ENCODE measurements at places on chromosomes 11 and 22.

DNA sequence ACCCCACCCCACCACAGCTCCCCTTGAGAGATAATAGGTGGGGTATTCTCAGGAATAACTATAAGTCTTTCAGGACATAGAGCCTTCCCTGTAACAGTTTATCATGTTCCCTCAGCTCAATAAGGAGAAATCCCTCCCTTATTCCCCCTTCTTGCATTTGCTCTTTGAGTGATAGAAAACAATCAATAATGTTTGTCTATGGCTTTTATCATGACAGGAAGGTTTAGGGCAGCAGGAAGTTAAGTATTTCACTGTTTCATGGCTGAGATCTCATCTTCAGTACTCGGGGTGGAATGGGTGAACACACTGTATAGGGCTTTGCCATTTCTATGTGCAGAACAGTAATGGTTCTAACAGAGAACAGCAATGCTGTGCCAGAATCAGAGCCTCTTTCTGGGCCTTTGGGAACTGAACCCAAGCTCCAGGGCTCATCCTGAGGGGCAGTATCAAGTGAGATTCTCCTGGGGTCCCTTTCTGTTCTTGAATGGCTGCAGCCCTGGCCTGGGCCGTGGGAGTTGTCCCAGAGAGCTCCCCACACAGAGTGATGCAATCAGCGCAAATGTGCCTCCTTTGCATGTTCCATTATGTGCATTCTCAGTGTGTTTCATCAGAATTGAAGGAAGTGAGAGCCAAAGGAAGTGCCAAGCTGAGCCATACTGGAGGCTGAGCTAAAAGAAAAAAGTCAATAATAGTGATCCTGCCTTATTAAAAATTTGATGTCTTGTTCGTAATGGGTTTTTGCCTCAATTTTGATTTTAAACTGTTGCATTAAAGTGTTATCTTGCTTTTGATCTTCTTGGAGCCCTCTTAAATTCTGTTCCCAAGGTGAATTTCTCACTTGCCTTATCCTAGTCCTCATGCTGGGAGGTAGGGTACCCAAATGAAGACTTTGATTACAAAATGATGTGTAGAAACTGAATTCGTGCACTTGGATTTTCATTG, 2.9 kb upstream of the CYP2R1 start:
- no peak for DNase-seq

DNA sequence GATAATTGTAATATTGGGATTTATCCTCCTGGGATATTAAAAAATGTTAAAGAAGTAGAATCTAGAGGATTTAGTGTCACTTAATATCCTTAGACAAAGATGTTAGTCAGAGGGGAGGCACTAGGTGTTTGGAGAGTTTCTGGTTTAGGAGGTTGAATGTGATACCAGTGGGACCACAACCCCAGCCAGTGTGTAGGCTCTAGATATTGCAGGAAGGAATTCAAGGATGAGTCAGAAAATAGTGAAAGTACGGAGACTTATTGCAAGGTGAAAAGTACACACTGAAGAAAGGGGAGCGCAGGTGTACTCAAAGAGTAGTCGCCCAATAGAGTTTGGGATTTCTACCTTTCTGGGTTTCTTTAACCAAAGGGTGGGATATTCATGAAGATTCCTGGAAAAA, 5.7 kb upstream of the TMEM41B start:
- DNase-seq: no peak

DNA sequence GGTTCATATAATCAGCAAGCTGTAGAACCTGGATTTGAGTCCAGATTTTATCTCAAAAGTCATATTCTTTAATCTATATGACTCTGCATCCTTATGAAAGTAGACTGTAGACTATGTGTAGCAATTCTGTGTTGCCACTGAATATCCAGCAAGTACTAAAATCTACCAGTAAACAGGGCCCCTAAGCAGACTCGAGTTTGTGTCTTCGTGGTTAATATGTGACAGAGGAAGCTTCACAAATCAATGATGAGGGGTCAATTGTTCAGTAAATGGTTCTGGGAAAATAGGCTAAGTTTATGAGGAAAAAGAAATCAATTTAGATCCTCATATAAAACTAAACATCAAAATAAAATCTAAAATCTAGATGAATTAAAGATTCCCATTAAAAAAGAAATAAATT, 648.5 kb upstream of the KIRREL3 start:
- DNase-seq: no peak

DNA sequence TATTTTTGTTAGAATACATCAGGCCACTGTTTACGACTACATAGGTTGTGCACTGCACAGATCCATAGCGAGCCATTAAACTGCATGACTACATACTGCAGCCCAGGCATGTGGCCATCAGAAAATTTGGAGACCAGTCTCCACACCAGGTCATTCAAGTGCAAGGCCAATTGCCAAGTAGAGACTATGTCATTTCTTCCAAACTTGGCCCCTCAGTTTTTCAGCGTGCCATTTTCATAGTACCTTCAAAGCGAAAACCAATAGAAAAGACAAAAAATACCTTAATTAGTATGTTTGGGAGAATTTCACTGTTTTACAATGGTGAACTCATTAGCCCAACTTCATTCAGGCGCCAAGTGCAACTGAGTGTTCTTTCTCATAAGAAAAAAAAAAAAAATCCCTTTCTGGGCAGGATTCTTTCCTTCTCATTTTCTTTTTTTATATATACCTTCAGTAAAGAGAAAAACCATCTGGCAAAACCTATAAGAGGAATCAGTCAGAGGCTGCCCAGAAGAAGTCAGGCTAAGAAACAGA, 30.4 kb downstream of the PAMR1 start:
- peak; percentile 41 for DNase-seq

- no peak for DNase-seq
Measured at GRCh38 chr11:14345668-14346067, 13.3 kb downstream of the RRAS2 start.

- DNase-seq: no peak
Measured at GRCh38 chr22:24424901-24425775, 2.3 kb upstream of the ADORA2A start.

DNA sequence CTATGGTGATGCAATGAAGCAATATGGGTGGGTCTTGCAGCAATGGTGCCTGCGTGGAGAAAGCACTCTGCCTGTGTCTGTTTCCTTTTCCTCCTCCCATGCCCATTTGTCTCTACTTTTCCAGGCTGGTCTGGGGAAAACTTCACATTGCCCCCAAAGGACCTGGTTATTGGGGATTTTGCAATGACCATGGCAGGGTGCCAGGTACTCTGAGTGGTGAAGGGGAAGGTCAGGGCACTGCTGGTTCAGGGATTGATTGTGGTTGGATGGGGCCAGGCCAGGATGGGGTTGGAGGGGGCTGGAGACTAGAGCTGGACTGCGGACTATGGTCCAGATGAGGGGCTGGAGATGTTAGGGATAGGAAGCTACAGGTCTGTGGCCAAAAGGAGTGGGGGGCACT, 92.1 kb downstream of the INSC start:
- DNase-seq: no peak

GRCh38 chr11:44858796-44859527, 91.7 kb downstream of the TP53I11 start:
- no peak for DNase-seq

GRCh38 chr11:86473991-86474833, 99.5 kb downstream of the CCDC81 start:
- no peak for DNase-seq

DNA sequence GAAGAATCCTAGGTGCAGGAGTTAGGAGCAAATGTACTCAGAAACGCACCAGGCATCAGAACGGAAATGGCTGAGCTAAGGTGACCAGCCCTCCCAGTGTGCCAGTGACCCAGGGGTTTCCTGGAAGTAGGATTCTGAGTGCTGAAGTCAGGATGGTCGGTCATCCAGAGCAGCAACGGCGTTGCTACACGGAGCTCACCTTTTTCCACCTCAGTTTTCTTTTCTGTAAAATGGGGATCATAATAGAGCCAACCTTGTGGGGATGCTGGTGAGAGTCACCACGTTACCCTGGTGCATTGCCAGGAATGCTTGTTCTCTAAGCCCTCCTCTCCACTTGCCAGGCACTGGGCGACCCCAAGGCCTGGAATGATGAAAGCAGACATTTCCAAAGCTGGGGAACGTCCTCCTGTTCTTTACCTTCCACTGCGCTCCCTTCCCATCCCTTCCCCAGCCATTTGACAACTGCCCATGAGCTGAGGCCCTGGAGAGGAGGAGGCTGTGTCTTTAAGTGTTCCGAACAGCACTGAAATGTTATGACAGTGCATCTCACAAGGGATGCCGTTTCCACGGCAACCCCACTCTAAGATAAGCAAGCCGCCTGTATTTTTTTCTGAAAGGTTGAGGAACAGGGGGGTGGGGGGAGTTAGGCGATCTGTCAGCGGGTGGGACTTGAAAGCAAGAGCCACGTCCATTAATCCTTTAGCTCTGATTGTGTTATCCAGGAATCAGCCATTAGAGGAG, 66.8 kb downstream of the TSPAN18 start:
- DNase-seq: peak; percentile 65

DNA sequence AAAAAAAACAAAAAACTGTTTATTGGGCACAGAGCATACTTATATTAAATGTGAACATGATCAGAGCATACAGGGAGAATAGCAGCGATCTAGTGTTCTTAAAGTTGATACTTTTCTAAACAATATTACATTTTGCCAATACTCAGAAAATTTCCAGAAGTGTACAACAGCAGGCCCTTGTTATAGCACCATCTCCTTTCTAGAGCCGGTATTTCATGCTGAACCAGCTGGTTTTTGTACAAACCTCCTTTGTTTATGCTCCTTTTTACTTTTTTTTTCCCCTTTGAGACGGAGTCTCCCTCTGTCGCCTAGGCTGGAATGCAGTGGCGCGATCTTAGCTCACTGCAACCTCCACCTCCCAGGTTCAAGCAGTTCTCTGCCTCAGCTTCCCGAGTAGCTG, 90.7 kb downstream of the PPP6R3 start:
- DNase-seq: no peak

DNA sequence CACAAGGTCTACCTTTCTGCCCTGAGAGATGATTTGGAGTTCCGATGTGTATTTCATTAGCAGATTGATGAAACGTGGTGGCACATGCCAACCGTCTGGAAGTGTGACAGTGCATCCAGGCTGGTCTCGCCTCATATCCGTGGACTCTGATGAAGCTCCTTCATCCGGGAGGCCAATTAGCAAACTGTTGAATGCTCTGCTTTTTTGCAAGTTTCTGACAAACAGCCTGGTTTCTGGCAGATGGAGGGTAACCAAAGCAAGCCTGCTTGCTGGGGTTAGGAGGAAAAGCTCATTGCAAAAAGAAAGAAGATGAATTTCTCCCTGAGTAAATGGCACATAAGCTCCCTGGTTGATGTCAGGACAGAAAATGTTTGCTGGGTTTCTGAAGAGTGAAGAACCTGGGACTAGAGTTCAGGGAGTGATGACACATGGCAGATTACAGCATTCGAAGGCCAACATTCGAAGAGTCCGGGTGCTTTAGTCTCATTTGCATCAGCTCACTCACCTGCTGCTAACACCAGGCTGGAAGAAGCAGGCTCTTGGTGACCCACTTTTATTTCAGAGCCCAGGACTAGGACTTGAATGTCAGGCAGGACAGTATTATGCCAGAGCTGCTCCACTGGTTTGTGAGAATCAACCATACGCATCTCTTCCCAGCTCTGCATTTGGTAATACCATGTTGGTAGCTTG, 135.9 kb upstream of the TTC12 start:
- no peak for DNase-seq

DNA sequence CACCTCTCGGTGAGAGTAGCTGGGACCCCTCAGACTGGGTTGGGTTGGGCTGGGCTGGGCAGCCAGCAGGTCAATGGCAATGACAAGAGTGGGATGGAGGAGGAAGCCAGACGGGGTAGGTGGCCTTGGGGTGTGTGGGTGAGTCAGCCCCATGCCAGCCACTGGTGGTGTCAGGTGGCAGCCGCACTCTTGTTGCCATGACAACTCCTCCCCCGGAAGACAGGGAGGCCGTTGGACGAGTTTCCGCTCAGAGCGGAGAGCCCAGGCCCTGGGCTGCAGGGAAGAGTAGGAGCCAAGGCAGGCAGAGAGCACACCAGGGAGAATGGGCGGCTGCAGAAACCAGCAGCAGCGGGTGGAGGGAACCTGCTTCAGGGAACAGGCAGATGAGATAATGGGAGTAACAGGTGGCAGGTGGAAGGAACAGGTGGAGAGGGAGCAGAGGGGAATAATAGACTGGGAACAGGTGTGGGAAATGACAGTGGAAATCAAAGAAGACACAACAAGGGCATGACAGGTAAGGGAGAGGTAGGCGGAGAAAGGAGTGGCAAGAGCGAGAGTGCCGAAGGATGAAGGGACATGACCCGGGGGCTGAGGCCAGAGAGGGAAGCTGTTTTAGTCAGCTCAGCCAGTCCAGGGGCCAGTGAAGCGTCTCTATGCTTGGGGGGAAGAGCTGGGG, 8.7 kb downstream of the SPTBN2 start:
- no peak for DNase-seq

- DNase-seq: peak; percentile 30
Measured at GRCh38 chr11:128342511-128343134, 244.7 kb downstream of the ETS1 start.

DNA sequence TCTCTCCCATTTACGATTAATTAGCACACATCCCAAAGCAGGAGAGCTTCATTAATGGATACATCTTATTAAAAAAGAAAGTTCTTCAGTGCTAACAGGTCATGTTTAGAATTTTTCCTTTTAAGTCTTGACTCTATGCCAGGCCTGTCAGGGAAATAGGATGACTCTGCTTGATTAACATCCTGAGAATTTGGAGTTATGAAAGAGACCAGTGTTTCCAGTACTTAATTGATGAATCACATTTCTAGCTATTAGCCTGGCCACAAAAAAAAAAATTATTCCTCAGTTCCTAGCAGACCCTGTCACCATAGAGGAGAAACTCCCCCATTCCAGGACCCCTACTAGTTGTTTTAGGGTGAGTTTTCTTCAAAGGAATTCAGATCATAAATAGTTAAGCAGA, 23.6 kb upstream of the ME3 start:
- no peak for DNase-seq

- DNase-seq: no peak
Measured at GRCh38 chr11:110947096-110947495, 234.9 kb upstream of the ARHGAP20 start.

- no peak for DNase-seq
Measured at GRCh38 chr22:29956680-29957079, 73.7 kb downstream of the MTMR3 start.

DNA sequence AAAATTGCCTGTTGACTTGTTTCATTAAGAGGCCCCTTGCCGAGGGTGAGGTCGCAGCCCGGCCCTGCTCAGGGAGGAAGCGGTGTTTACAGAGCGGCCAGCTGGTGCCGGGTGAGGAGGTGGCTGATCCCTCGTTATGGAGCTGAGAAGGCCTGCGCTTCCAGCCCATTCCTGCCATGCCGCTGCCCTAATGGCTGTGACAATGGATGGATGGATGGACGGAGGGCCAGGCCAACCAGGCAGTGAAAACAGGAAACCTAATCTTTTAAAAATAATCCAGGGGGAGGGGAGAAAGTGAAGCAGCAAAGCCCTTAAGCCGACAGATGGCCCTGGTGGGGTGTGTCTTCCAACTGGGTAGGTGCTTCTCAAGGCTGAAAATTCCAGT, 38.5 kb downstream of the BCR start:
- no peak for DNase-seq

GRCh38 chr11:44235765-44236201, 74.2 kb downstream of the ALX4 start:
- DNase-seq: no peak

DNA sequence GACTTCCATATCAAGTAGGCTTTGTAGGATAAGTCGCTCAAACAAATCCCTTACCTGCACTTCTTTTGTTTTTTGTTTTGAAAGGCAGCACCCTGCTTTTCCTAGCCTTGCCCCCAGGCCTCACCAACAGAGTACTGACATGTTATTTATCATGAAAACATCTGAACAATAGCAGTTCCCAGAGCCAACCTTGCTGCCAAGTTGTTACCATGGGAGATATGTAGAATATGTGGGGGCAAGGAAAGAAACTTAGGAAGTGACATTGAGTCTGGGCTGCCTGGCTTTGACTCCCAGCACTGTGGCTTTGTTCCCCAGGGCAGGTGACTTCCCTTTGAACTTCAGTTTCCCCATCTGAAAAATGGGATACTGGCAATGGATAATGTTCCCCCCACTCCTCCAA, 53.4 kb upstream of the CRYBB3 start:
- no peak for DNase-seq

All from muscle of back (tissue), 13 donors.